ENCODE measurements at places on chromosomes 7 and 10.

DNA sequence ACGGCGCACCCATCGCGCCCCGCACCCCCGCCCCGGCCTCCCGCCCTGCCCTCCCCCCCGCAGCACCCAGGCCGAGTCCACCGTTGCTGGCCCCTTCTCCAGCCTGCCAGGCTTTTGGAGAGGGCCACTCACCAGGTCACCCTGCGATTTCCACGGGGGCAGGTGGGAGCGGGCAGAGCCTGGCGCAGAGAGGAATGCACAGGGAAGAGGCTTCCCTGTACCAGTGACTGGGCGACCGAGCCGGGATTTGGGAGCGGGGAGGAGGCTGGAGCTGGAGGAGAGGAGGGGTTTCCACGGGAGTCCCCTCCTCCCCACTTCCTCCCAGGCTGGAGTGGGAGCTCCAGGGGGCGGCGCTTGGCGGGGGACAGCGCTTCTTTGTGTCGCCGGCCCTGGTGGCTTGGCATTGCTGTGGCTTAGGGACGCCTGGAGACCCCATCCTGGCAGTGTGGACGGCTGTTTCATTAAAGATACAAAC lies 19.3 kb downstream of the TCAF1 start:
- DNase-seq = peak; percentile 76

DNA sequence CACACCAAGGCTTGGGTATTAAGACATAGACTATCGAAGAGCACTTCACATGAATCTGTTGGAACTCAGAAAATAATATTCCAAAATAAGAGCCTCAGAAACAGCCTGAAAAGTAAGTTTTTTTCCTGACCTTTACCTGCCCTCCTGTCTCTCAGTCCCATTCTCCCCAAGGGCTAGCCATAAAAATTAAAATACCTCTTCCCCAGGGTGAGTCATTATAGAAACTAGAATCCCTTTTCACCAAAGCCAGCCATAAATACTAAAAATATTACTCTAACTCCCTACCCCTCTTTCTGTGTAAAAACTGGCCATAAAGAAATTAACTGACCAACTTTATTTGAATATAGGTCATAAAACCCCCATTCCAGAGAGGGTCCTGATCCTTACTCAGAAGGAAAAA lies 87.9 kb upstream of the TMEM106B start:
- DNase-seq = no peak

GRCh38 chr7:130281260-130281659 lies 11.7 kb upstream of the CPA4 start:
- no peak for DNase-seq

GRCh38 chr7:64630496-64630895 lies 35.4 kb upstream of the ZNF107 start:
- DNase-seq = peak; percentile 7

- no peak for DNase-seq
Observed at GRCh38 chr7:141484907-141485306, 66.3 kb upstream of the AGK start.

DNA sequence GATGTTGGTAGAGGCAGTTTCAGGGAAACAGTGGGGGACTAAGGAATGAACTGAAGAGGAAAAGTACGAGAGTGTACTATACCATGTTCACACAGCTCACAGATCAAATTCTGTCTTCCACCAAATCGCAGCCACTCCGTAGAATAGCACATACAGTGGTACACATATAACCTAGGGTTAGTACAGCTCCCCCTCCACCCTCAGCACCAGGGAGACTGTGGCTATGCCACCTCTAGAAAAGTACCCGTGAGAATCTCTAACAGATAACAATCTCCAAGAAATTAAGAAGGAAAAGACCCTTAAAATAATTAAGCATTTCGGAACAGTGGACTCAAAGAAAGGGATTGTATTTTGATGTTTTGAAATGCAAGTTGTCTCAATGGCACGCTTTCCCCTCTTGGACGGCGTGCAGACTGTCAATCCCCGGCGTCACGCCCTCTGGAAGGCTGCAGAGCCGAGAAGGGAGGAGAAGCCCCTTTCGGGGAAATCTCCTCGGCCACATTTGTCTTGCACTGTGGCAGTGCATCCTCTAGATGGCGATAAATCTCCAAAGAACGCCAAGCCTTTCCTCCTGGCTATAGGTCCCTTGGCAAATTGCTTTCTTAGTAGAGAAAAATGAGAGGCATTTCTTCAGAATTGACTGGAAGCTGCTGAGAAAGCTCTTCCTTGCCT lies 345.0 kb downstream of the REEP3 start:
- peak; percentile 43 for DNase-seq

- DNase-seq = no peak
Observed at GRCh38 chr7:154942691-154943090, 60.2 kb downstream of the PAXIP1 start.

DNA sequence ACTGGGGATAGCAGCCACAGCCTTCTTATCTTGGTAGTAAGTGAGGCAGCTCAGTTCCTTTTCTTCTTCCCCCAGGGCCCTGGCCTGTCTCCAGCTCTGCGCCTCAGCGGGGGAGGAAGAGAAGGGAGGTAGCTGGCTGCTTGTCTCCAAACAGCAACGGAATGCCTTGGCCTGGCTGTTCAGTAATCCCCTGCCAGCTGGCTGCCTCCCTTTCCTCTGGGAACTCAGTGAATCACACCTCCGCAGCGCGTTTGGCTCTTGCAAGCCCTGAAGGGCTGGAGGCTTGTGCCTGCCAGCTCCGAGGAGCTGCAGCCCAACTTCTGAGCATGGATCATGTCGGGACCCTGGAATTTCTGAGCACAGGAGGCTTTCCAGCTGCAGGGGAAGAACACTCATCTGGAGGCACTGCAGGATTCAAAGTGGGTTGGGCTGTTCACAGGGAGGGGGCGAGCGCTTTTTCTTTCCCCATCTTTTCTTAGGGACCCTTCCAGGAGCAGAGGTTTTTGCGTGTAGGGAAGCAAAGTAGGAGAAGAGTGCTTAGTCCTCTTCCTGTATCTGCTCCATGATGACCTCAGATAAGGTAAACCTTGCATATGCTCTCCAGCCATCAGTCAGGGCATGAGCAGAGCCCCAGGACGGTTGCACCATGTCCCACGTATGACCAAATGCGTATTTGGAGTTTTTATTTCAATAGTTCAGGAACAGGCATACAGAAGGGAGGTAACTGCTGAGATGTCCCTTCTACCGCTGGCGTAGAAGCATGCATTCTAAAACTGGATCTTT lies 253.2 kb upstream of the INHBA start:
- peak; percentile 75 for DNase-seq

GRCh38 chr10:86037096-86037495 lies 329.5 kb downstream of the GRID1 start:
- DNase-seq = no peak

DNA sequence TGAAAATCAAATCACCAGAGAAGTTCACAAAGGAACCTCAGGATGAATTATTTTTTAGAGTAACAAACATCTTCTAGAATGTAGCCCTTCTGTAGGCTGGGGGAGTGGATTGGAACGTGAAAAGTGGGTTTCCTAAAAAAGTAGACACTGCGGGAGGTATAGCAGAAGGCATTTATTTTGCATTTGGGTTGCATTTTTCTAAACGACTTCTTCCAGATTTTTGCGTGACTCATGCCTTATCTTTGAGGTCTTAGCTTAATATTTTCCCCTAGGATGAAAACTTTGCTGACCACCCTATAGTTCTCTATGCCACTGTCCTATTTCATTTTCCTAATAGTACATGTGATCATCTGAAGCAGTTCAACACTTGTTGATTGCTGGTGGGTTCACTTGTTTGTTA lies 112.7 kb upstream of the JCAD start:
- no peak for DNase-seq

DNA sequence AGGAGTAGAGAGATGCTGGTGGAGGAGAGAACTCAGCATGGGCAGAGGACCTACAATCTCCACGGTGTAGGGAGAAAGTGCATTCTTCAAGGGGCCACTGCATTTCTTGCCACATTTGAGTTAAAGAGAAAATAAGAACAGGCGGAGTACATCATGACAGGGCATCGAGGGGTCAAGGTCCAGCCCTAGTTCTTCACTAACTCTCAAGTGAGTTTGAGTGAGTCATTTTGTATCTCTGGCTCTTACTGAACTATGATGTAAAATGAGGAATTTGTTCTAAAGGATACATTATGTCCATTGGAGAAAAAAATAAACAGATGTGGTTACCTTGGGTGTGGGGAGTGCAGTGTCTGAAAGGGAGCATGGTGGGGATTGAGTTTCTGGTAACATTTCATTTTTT lies 182.9 kb downstream of the XPNPEP1 start:
- DNase-seq = no peak

DNA sequence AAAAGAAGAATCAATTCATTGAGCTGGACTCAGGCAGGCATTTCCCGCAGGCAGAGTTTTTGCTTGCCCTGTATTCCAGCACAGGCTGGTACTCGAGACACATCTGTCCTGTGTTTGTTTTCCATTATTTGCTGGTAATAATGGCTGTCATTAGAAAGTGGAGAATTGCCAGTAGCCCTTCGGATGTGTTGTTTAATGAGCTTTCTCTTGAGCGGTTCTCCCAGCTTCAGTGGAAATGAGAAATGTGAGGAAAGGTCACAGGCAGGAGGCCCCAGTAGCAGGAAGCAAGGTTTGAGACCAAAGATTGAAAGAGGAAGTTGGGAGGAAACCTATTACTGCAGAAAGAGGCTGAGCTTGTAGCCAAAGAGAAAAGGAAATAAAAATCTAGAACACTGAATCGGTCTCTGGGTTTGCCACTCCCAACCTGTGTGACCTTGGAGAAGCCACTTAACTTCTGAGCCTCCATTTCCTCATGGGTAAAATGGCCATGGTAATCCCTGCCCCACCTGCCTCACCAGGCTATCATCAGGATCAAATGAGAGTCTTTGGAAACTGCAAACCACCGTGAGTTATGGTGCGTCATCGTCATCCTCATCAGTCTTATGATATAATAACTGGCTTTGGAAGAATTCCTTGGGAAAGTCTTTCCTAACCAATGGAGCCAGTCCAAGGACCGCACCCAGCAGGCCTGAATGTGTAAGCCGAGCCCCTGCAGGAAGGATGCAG lies 67.7 kb downstream of the TACR2 start:
- no peak for DNase-seq

GRCh38 chr7:155274633-155275355 lies 22.9 kb upstream of the INSIG1 start:
- no peak for DNase-seq

GRCh38 chr10:72540193-72540807 lies 85.6 kb downstream of the MICU1 start:
- DNase-seq = no peak

DNA sequence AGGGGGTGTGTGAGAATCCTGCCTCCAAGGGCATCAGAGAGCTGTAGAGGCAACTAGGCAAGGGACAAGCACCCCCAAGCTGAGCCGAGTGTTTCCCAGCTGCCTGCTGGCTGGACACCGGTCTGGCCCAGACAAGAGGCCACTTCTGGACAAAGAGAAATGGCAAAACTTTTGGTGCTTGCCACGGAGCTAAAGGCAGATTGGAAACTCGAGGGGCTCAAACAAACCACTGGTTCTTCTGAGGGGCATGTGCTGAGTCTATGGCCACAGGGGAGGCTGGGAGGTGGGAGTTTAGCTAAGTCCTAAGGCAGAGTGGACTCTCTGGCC lies 66.5 kb upstream of the INPP5A start:
- DNase-seq = no peak

DNA sequence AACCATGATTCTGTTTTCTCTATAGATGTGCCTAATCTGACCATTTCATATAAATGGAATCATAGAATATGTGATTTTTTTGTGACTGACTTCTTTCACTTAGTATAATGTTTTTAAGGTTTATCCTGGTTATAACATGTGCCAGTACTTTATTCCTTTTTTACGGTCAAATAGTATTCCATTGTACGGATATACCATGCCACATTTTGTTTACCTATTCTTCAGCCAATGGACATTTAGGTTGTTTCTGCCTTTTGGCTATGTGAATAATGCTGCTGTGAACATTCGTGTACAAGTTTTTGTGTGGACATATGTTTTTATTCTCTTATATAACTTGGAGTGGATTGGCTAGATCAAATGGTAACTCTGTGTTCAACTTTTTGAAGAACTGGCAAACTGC lies 178.3 kb upstream of the TCF7L2 start:
- no peak for DNase-seq

- no peak for DNase-seq
Observed at GRCh38 chr7:158356454-158356853, 231.2 kb downstream of the PTPRN2 start.

- no peak for DNase-seq
Observed at GRCh38 chr10:131908151-131908550, 7.3 kb downstream of the PPP2R2D start.

DNA sequence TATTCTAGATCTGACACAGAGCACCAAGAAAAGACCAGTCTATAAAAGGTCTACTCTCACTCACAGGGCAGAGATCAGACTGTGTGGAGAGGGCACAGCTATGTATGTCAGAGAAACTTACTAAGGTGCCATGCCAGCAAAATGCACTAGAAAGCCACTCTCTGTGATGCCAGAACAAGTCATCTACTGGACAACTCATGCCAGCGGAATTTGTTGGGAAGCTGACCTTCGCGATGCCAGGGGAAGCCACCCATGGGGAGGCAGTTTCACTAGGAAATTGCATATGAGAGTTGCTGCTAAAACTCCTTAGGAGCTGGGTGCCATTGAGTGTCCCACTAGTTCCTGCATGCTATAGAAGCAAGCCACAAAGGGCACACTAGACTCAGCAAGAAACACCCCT lies 58.5 kb downstream of the MICU1 start:
- no peak for DNase-seq

DNA sequence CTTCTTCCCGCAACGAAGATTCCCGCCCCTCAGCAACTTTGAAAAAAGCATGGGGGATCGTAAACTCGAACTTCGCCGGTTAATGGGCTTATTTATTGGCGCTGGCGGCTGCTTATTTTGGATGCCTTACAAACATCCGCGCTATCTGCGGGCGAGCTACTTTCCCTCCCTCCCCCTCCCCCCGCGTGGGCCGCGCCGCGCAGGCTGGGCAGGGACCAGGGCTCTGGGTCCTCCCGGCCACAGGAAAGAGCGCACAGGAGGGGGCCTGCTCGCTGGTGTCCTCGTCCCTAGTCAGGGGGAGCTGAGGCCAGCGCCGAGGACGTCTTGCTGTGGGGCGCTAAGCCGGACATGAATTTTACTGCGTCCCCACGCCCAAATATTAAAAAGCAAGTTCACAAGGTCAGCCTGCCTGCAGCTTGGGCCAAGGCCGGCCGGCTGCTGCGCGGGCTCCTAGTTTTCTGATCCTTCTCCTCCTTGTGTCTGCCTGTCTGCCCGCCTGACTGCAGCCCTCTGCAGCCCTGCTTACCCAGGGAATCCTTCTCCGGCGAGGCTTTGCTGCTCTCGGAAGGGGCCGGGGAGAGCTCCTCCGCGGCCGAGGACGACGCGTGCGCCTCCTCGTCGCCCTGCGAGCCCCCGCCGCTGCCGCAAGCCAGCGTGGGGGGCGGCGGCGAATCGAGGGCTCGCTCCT lies 1.2 kb downstream of the HOXA10 start:
- no peak for DNase-seq

GRCh38 chr7:28748933-28749584 lies 209.1 kb downstream of the TRIL start:
- no peak for DNase-seq

DNA sequence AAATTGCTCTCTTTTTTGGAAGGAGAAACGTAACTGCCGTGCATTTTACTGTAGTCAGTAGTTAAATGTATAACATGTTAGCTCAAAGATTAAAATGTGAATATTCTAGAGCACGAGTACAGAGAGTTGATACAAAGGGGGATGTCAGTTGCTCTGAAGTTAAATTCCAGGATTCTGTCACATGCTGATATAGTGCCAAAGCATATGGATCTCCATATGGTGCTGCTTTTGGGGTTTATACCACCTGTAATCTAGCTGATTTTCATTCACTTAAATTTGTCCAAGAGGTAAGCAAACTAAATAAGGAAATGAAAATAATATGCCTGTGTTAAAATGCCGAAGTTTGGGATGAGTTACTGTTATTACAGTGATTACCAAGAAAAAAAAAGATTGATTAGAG lies 298.6 kb downstream of the EXOC4 start:
- DNase-seq = no peak

Measured in hippocampal formation (tissue), 2 donors.